ENCODE measurements at places on chromosomes 7 and 10.
A peak's percentile ranks its signal among the peaks of the same experiment; 100 is the strongest.

DNA sequence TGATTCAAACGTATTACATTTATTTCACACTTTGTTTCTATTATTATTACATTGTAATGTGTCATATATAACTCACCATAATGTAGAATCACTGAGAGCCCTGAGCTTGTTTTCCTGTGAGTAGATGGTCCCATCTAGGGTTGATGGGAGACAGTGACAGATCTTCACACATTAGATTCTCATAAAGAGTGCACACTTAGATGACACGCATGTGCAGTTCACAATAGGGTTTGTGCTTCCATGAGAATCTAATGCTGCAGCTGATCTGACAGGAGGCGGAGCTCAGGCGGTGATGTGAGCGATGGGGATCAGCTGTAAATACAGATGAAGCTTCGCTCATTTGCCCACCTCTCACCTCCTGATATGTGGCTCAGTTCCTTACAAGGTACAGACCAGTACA lies 36.1 kb downstream of the BMPER start:
- DNase-seq, result no peak

DNA sequence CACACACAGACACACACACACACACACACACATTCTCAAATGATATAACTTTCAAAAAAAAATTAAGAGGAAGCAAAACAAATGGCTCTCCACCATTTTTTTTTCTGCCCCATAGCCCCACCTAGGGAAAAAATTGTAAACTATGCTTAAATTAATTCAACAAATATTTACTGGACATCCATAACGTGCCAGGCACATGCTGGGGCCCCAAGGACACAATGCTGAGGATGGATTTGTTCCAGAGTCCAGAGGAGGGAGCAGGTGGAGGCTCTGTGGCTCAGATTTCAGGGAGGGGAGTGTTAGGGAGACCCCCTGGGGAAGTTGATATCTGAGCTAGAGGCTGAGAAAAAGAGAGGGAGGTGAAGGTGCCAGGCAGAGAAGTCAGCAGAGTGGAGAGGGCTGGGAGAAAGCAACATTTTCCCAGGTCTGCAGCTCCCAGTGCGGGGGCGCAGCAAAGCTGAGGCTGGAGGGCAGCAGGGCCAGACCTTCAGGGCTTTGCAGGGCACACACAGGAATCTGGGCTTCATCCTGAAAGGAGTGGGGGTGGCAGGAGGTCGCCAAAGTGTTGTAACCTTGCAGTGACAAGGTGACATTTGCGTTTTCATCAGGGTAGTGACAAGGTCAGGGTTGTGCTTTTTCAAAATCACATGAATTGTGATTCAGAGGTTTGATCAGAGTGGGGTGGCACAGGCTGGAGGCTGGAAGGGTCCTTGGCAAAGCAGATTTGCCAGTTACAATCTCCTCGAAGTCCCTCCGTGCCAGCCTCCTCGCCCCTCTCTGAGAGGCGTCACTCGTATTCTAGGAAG lies 261.6 kb downstream of the WDR11 start:
- DNase-seq, result no peak

- DNase-seq, result peak; percentile 15
These were observed 12.9 kb upstream of the DENND2A start for GRCh38 chr7:140653319-140654108.

- DNase-seq, result no peak
These were observed 86.0 kb upstream of the ANKRD1 start for GRCh38 chr10:91006752-91007346.

- DNase-seq, result no peak
These were observed 128.3 kb downstream of the SKAP2 start for GRCh38 chr7:26735976-26736600.

GRCh38 chr7:137546671-137547070 lies 203.1 kb upstream of the PTN start:
- DNase-seq, result no peak

DNA sequence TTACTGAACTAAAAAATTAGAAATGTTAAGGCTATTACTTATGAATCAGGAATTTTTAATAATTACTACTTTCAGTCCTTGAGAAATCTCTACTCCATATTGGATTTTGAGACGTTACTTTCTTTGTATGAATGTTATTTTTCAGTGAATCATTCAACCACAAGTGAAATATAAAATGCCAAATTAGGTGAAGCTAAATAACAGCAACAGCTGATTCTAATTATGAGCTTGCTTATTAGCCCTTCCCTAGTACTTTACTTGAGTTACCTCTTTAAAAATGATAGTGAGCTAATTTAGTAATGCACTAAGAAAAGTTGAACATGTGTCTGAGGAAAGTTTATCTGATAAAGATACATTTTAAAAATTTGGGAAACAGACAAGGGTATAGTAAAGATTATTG lies 51.4 kb downstream of the PCGF5 start:
- no peak for DNase-seq

DNA sequence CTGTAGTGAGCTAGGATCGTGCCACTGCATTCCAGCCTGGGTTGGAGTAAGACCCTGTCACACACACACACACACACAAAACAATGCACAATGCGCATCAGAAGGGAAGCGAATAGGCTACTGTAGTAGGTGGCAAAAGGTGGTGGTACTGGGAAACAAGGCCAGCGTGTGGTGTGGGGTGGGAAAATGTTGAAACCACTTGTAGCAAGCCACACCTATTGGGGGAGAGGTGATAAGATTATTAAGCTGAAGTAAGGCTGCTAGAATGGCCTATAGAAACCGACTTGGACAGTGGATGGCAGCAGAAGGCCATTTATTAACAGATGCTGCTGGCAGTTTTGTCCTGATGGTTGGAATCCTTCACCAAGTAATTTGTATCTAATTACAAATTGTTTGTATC lies 7.2 kb upstream of the CHCHD1 start:
- DNase-seq, result no peak

DNA sequence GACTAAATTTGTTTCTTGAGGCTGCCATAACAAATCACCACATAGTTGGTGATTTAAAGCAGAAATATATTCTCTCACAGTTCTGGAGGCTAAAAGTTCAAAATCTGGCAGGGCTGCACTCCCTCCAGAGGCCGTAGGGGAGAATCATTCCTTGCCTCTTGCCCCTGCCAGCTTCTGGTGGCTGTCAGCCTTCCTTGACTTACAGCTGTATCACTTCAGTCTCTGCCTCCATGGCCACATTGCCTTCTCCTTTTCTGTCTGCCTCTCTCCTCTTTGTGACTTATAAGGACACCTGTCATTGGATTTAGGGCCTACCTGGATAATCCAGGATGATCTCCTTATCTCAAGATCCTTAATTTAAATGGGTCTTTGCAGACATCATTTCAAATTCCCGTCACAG lies 5.8 kb upstream of the LRRC4 start:
- DNase-seq, result no peak

DNA sequence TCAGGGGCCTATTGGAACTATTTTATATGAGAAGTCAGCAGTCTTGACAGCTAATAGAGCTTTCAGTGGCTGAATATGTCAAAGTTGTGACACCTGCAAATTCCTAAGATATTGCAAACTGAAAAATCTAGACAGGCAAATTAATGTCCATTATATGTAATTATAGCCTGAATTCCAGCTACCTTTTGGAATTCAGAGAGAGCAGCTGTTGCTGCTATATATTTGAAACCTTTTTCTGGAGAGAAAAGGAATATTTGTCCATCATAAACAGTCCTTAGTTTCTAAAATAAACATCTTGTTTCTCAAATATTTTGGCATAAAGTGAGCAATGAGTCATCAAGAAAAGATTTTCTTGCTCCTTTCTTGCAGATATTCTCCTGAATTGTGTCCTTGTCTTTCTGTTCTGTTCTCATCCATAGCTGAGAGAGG lies 408.9 kb upstream of the SEMA3D start:
- DNase-seq, result no peak

DNA sequence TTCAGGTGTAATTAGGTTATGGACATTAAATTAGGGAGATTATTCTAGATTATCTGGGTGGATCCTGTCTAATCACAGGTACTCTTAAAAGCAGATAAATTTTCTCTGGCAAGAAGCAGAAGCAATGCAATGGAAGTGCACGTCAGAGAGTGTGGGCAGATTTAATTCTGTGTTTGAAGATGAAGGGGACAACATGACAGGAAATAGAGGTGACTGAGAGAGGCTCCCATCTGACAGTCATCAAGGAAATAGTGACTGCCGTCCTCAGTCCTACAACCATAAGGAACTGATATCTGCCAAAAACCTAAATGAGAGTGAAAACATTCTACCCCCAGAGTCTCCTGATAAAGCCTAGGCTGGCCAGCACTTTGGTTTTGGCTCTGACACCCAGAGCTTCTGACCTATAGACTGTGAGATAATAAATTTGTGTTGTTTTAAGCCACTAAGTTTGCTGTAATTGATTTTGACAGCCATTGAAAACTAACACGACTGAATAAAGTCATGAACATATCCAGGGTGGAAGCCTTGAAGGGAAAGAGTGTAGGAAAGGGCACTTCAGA lies 30.5 kb upstream of the DDX50 start:
- no peak for DNase-seq

- no peak for DNase-seq
These were observed 34.8 kb downstream of the VKORC1L1 start for GRCh38 chr7:65907501-65908198.

GRCh38 chr10:62870866-62871265 lies 54.7 kb upstream of the EGR2 start:
- DNase-seq, result no peak

DNA sequence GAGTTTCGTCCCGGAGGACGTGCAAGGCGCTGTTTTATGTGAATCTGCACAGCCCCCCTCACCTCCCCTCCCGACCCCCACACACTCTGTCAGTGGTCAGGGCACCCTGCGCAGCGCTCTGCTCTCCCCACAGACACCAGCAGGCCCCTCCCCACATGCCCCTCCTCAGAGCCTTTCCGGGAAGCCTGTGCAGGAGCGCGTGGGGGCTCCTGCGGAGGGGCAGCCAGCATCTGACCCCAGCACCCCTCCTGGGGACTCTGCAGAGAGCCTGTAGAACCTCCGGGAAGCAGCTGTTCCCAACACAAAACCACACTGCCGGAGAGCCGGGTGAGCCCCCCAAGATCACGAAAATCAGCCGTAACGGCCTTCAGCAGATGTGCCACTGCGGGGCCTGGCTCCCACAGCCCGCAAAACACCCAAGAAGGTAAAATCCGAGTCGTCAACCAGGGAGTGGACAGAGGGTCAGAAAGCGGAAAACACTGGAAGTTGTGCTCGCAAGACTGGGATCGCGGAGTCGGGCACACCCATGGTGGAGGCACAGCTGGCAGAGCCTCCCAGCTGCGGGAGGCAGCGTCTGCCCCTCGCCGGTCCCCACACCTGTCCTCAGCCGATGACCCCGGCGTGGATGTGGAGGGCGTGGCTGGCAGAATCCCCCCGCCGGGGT lies 53.8 kb upstream of the PDGFA start:
- no peak for DNase-seq

- no peak for DNase-seq
These were observed 76.6 kb downstream of the SLC16A9 start for GRCh38 chr10:59633063-59633462.

- DNase-seq, result no peak
These were observed 9.6 kb upstream of the KCP start for GRCh38 chr7:128919881-128920799.

DNA sequence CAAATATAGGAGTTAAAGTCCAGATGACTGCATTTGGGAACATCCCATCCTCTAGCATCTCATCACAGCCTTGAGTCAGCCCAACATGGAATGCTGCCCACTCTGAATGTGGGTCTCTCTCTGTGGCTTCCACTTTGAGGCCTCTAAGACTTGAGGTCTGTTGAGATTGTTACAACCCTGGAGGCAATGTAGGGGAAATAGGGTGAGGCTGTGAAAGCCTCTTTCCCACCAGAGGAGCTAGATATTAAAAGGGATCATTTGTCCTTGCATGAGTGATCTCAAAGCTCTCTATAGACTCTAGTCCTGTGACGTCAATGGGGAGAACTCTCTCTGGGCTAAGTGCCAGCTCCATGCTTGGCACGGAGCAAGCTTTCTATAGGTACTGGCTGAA lies 6.4 kb upstream of the GOLGA7B start:
- DNase-seq, result no peak

DNA sequence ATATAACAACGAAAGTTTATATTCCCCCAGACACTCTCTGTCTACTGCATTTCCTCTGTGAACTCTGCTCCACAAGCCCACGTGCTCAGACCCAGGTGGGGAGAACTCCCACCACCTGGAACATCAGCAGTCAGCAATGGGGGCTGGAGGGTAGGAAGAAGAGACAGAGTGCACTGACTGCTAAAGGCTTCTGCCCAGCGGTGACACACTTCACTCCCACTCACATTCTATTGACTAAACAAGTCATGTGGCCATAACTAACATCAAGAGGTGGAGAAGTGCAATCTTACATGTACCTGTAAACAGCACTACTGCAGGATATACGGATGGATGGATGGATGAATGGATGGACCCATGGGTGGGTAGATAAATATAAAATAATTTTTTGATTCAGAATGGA lies 122.2 kb downstream of the MPP7 start:
- DNase-seq, result no peak

DNA sequence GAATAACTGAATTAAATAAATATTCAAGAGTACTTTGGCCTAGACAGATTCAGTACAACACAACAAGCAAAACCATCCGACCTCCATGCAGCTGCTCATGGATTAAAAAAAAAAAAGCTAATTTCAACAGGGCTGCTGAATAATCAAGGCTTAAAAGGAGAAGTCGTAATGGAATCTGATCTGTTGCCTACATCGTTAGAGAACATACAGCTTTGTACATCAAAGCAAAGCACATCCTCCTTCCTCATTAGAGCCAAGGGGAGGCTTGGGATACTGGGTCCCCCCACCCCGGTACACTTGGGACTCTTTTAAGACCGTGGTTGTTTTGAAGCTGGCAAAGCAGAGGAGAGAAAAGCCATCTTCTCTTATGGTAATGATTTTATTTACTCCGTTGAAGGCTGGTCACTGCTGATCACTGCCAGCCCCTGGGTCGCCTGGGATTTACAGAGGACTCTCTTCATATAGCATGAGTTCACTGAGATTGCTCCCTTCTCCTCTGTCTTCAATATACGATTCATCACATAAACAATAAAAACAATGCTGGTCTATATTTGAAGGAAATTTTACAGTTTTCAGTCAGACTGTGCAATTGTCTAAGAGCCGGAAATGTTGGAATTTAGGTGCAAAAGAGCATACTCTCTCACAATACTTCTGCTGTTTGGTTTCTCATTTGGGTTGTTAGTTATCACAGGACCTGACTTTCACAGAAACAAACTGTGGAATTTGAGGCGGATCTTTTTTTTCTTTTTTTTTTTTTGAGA lies 148.8 kb downstream of the FAM107B start:
- no peak for DNase-seq
